ENCODE measurements at places on chromosomes 11 and 22.

- no peak for DNase-seq
Observed at GRCh38 chr11:81340225-81340624, 1393.4 kb downstream of the FAM181B start.

DNA sequence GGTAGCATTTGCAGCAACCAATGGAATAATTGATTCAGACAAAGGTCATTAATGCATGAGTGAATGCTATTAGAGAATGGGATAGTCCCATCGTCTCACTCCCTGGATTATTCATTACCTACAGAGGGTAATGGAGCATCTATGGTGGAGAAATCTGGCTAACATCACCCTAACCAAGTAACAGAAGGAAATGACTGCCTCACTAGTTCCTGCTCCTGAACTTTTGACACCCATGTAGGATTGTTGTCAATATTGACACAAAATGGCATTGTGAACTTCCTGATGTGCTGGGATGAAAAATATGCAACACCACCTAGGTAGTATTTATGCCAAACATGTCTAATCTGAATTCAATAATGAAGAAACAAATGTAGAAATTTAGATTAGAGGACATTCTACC is 44.0 kb upstream of the KIRREL3 start:
- no peak for DNase-seq

GRCh38 chr22:47205554-47205953 is 443.1 kb downstream of the TBC1D22A start:
- DNase-seq = no peak

GRCh38 chr11:126495281-126496220 is 140.1 kb downstream of the ST3GAL4 start:
- no peak for DNase-seq

GRCh38 chr11:69819541-69820070 is 390 bp upstream of the FGF3 start:
- no peak for DNase-seq

GRCh38 chr22:46625843-46626349 is 5.7 kb downstream of the GRAMD4 start:
- DNase-seq = no peak

DNA sequence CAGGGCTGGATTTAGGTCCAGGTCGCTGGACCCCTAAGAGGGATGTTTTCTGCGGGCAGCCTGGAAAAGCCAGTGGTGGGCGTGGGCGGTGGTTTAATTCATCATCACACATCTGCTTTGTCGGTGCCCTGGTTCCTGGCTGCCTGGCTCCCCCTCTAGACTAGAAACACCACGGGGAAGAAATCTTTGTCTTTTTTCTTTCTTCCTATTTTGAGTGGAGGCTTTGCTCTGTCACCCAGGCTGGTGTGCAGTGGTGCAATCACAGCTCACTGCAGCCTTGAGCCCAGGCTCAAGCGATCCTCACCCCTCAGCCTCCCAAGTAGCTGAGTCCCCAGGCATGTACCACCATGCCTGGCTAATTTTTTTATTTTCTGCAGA is 86.6 kb upstream of the LINC01488 start:
- no peak for DNase-seq

DNA sequence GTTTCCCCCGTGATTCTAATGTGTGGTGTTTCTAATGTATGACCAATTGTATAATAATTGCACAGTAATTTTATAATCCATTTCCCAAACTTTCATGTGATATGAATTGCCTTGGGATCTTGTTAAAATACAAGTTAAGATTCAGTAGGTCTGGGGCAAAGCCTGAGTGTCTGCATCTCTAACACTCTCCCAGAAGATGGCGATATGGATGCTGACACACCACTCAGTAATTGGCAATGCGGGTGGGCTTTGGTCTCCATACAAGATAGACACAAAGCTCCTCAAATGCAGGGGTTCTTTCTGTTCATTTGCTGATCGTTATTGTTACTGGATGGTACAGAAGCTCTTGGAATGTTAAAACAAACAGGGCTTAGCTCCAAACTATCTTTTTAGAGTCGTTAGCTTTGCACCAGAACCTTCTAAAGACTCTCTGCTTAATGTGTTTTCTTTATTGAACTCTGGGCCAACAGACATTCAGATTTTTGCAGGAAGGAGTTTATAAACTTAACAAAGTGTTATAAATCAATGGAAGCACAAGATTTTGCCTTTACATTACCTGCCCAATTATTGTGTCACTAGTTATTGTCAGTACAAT is 45.4 kb upstream of the ANO3 start:
- no peak for DNase-seq

DNA sequence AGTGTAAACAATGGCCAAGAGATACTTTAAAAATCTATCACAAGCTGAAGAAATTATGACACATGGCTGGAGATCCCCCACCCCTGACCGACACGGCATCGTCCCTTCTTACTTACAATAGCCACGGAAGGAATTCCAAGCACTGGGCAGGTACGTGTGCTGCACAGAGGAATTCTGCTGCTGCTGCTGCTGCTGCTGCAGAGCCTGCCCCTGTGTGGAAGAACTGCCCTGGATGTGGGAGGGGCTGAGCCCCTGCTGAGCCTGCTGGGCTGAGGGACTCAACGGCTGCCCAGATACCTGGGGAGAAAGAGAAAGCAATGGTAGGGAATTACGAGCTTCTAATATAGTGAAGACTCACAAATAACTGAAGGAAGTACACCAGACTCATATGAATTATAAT is 15.0 kb upstream of the NFRKB start:
- no peak for DNase-seq

- no peak for DNase-seq
Observed at GRCh38 chr11:133945087-133945974, 11.4 kb downstream of the IGSF9B start.

DNA sequence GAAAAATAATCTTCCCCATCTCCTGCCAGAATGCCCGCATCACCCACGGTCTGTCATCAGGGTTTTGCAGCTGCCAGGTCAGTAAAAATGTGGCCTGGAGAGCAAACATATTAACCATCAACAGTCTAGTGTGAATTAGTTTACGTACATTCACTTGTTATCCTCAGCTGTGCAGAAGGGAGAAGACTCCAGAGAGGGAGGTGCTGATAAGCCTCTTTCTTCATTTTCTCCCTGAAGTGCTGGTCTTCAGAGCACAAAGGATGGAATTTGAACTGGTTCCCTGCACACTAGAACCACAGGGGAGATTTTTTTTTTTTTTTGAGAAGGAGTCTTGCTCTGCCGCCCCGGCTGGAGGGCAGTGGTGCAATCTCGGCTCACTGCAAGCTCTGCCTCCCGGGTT is 8.2 kb downstream of the FGF19 start:
- DNase-seq = no peak

DNA sequence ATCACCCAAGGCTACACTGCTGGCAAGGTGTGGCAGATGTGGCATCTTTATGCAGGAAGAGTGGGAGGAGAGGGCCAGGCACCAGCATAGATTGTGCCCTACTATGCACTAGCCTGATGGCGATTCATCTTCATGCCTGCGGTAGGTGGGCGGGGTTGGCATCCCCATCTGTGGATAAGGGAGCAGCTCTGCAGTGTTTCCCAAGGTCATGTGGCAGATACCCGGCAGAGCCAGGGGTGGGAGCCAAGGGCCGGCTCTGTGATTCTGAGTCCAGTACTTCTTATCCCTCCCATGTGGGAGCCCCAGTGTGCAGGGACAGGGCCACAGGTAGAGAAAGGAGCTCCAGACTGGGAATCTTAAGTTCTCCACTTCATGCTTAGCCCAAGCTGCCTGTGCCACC is 20.0 kb downstream of the CD82 start:
- no peak for DNase-seq

- no peak for DNase-seq
Observed at GRCh38 chr22:36077271-36077670, 48.6 kb upstream of the RBFOX2 start.

DNA sequence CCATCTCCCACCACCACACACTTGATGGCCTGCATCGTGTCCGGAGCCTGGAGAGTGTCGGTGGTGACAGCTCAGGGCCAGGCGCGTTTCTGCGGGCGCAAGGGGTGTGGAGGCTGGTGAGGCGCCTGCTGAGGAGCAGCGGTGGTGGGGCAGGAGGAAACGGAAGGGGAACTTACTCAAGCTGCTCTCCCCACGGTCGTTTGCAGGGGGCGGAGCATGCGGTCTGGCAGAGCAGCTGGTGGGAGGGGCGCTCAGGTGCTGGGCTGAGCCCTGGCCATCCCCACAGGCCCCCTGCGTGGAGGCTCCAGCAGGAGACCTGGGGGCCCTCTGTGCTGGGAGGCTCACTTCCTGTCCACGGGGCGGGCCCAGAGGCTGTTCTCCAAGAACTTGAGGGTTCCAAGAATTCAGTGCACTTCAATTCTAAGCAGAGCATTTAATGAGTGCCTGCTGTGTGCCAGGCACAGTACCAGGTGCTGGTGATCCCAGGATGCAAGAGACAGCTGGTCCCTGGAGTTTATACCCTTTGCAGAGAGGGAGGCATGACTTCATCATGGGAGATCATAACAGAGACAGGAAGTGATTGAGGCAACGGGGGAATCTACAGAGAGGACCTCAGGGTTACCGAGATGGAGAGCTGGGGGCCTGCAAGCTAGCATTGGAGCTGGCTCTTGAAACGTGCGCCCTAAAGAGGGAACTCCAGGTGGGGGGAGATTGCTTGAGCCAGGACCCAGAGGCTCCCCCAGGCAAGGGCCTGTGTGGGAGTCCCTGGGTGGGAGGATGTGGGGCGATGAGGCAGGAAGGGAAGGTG is at the start of gene RAC2:
Gene RAC2 (minus strand): TSS at position 156 of the 808 bp plus-strand sequence. CDS start 121 bp downstream, at position 35.
- DNase-seq = no peak

GRCh38 chr22:37431801-37432707 is 4.8 kb upstream of the ELFN2 start:
- no peak for DNase-seq
